ENCODE measurements at places on chromosomes 5 and 9. TPM values are rescaled to one million over a fixed set of nuclear protein-coding genes. Genes with fewer than 3 reads are reported as not detected.

GRCh38 chr9:17810728-17811571, 232.1 kb downstream of the SH3GL2 start:
- H3K4me1 ChIP-seq: peaks cover 8% of the 10 kb centered on the region
- H3K27ac ChIP-seq: no peak overlapping the region
- peaks cover 5% of the 10 kb centered on the region for H3K27me3 ChIP-seq
- no peaks in the 10 kb centered on the region for H3K36me3 ChIP-seq

GRCh38 chr9:114902786-114903524, 27.4 kb downstream of the TNFSF8 start:
- peaks cover 4% of the 10 kb centered on the region for H3K4me1 ChIP-seq
- H3K27me3 ChIP-seq: no peaks in the 10 kb centered on the region
- H3K4me3 ChIP-seq: no peak overlapping the region
- H3K36me3 ChIP-seq: no peaks in the 10 kb centered on the region
- DNase-seq: no peak
- H3K27ac ChIP-seq: no peak overlapping the region

Gene HTR4
- total RNA-seq: not detected

Gene SERF1B
- 48.5 TPM for total RNA-seq

Gene SLC2A8
- 10.2 TPM for total RNA-seq

GRCh38 chr5:26553079-26553478, 485.3 kb downstream of the CDH9 start:
- no peak overlapping the region for H3K4me3 ChIP-seq
- peak; percentile 6 for DNase-seq
- H3K27ac ChIP-seq: no peak overlapping the region

GRCh38 chr9:32501868-32502267, 24.1 kb downstream of the RIGI start:
- no peak overlapping the region for H3K4me3 ChIP-seq
- no peaks in the 10 kb centered on the region for H3K27me3 ChIP-seq
- no peaks in the 10 kb centered on the region for H3K4me1 ChIP-seq
- H3K27ac ChIP-seq: no peak overlapping the region

Gene MROH2B
- not detected for total RNA-seq

DNA sequence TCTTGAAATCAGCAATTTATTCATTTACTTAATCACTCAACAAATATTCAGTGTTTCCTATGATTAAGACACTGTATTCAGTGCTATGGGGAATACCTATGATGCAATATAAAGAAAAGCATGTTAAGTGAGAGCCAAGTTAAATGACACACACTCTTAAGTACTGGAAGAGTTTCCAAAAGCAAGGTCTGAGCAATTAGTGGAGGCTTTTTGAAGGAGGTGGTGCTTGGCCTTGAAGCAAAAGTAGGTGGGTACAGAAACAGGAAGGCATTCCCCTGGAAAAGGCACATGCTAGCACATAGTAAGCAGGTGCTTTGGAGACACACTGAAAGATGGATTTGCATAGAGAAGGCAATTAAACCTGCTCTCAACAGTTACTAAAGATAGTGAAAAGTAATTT, 4.0 kb downstream of the TSLP start:
- H3K27me3 ChIP-seq: peaks cover 28% of the 10 kb centered on the region
- DNase-seq: no peak
- no peaks in the 10 kb centered on the region for H3K36me3 ChIP-seq
- peaks cover 11% of the 10 kb centered on the region for H3K4me1 ChIP-seq
- H3K27ac ChIP-seq: no peak overlapping the region
- no peak overlapping the region for H3K4me3 ChIP-seq

Gene DIPK1B
- 20.3 TPM for total RNA-seq

DNA sequence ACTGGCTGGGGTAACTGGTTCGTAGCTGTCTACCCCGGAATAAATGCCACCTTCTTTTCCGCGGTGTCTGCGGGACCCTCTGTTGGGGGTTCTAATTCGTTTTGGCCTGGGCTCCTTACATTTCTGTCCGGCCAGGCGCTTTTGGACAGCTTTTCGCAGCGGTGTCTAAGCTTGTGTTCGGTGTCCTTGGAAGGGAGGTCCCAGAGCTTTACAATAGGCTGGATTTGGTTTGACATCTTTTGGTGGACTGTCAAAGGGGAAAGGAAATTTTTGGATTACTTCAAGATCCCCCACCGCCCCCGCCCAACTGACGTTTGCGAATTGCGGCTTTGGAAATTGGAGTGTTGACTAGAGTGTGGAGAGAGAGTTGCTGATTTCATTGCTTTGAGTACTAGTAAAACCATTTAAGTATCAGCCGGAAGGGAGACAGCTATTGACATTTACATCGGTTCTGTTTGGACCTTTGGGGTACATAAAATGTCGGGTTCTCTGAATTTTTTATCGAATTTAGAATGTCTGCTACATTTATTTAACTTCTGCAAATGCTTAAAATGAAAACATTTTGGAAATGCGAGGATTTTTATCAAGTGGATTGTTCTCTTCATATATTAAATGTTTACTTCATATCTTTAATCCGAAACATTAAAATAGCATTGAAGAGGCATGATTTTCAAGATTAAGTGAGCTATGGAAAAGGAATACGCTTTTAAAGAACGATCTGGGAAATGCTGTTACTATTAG, 4.7 kb upstream of the PURA start:
- peaks cover 43% of the 10 kb centered on the region for H3K27me3 ChIP-seq
- no peak overlapping the region for H3K4me3 ChIP-seq
- no peak overlapping the region for H3K27ac ChIP-seq
- H3K36me3 ChIP-seq: no peaks in the 10 kb centered on the region

Gene CCL28
- 0.22 TPM for total RNA-seq

Measured in muscle of leg (tissue), 16 donors.